ENCODE measurements at places on chromosomes 7 and 10.
A peak's percentile ranks its signal among the peaks of the same experiment; 100 is the strongest.

- no peak for DNase-seq
These were observed 77.0 kb downstream of the SLC25A13 start for GRCh38 chr7:96244992-96245292.

DNA sequence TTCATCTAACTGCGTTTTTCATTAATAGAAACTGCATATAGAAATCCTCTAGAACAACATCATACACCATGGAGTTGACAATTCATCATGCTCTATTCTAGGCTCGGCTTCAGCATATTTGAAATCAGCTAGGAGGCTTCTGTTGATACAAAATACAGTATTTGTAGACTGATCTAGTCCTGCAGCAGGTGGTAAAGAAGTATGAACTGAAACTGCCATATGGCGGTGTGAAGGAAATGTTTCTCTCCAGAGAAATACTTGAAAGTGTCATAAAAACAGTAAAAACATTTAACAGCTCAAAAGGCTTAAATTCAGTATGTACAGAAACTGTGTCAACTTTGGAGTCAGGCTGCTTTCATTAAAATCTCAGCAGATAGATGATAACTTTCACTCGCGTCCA lies 32.0 kb upstream of the MYO3A start:
- DNase-seq = no peak

DNA sequence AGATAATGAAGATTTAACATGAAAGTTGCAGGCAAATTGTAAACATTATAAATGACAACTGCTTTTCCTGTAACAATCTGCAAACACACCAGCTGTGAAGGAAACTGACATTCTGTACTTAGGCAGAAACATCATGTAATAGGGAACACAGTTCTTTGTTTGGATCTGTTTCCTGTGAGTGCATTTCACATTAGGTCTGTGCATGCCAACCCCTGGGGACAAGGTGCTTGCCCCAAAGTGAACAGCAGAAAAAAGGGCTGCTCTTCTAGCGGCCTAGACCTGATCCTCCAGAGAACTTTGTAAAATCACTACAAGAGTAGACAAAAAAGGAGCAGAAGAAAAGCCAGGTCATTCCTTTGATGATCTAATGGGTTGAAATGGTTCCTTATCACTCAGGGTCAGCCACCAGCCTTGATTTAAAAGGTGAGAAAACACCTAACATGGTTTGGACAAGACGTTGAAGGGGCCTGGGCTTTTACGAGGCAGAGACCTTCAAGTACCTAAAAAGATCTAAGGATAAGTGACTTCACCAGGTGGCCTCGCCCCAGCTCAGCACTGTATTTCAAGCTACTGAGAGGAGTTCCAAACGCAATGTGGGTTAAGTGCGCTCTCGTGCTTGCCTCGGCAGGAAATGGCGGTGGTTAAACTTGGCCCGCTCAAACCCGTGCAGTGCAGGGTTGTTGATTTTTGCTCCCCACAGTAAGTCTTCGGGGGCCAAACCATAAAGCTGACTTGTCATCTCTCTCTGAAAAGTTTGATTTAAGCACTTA lies 249.7 kb downstream of the CREB5 start:
- no peak for DNase-seq

GRCh38 chr7:100773491-100773890 lies 40.1 kb downstream of the ZAN start:
- DNase-seq = no peak

DNA sequence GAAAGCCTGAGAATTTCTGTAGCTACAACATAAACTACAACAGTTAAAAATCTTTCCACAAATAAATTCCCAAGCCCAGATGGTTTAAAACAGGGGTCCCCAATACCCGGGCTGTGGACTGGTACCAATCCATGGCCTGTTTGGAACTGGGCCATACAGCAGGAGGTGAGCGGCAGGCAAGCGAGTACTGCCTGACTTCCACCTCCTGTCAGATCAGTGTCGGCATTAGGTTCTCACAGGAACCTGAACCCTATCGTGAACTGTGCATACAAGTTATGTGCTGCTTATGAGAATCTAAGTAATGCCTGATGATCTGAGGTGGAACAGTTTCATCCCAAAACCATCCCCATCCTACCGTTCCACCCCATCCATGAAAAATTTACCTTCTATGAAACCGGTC lies 160.7 kb upstream of the FEZF1 start:
- DNase-seq = no peak

DNA sequence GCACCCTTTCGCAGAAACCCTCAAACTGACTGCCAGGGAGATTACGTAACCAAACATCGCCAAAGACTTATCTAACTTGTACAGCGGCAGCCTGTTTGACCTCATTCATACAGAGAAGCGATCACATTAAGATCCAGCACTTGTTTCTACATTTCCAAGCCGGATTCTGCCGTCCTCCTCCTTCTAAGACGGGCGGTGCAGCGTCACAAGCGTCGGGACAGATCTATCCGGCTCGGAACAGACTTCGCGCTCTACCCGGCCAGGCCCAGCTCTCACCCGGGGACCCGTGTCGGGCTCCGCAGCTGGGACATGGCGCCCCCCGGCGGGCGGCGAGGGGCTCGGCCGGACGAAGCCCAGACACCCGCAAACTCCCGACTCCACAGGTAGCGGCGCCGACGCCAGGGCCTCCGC lies 373 bp downstream of the H2AZ2 start:
- peak; percentile 48 for DNase-seq

DNA sequence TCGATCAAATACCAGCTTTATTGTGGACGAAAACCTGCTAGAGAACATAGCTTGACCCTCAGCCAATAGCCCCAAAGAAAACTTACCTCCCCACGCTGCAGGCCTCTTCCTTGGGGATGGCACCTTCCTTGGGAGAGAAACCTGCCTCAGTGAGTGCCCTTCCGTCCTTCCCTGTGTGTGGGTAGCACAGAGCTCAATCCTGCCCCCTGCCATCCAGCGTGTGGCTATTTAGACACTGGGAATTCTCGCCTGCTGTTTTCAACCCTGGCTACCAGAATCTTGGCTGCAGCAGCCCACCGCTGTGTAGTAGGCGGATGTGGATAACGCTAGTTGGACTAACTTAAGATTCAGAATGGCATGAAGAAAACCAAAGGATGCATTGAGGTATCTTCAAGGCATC lies 238.2 kb downstream of the TEX36 start:
- DNase-seq = no peak

DNA sequence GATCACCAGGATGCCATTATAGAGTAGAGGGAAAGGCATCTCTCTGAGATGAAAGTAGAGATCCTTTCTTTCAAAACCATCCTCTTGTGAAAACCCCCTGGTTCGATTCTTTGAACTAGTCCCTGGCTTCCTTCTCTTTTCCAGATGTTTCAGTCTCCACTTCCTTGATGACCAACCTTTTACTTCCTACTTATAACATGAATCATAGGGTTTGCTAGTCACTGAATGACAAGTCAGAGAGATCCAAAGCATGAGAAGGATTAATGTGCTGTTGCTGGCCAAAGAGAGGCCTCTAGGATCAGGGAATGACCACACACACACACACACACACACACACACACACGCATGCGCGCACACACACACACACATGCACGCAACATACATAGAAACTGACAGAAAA lies 161.1 kb upstream of the FRMD4A start:
- no peak for DNase-seq

GRCh38 chr10:60291344-60291930 lies 98.2 kb downstream of the ANK3 start:
- DNase-seq = no peak

- no peak for DNase-seq
These were observed 55.4 kb upstream of the TARP start for GRCh38 chr7:38328814-38329213.

- no peak for DNase-seq
These were observed 281.0 kb upstream of the PTER start for GRCh38 chr10:16155834-16156233.

DNA sequence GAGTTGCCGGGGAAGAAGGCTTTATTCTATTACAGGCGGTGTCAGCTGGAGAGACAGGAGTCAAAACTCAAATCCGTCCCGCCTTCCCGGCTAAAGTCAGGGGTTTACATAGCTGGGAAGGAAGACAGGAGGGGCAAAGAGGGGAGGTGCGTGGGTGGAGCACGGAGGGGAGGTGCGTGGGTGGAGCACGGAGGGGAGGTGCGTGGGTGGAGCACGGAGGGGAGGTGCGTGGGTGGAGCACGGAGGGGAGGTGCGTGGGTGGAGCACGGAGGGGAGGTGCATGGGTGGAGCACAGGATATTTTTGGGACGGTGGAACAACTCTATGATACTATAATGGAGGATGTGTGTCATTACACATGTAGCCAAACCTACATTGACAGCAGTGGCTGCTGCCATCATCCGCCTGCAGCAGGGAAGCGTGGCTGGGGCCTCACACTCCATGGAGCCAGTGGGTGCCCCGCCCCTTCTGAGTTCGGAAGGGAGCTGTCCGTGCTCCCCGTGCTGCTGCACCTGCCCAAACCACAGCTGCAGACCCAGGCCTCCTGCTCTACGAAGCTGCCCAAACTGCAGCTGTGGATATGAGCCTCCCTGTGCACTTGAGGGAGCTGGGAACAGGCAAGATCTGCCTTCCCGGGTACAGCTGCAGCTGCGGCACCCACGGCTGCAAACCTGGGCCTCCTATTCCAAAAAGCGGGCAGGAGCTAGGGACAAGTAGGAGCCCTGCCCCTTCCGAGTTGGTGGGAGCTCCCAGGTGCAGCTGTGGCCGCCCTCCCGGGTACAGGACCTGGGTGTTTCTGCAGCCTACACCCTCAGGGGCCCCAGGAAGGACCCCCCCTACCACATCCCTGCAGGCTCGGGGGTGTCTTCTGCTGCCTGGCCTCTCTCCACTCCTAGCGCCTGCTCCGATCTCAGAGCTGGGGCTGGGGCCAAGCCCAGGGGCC lies 119.4 kb downstream of the DYNC2I1 start:
- DNase-seq = peak; percentile 46

- DNase-seq = no peak
These were observed 2.9 kb downstream of the FGFR2 start for GRCh38 chr10:121595351-121595805.

DNA sequence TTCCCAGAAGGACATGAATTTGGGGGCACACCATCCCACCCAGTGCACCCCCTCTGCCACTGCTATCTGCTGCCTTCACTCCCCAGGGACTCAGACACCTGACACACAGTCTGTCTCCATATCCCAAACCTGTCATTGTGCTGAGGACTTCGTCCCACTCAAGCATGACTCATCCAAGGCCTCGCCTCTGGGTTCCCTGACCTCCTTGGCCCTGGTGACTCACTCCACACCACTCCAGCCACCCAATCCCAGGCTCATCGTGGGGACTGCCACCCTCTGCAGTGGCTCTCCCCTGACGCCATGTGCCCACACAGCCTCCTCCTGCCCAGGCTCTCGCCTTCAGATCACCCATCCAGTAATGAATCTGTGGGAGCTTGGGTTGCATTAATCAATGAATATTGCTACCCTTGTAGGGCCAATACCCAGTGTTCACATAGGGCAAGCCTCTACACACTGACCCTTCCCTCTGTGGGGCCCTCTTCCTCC lies 6.6 kb upstream of the INSIG1 start:
- no peak for DNase-seq

- no peak for DNase-seq
These were observed at the start of gene MYO1G for GRCh38 chr7:44978511-44979366. MYO1G (minus strand) TSS chr7:44979015; CDS start chr7:44978961, 54 bp downstream.

GRCh38 chr10:71725998-71726579 lies 6.5 kb upstream of the C10orf105 start:
- DNase-seq = peak; percentile 40

GRCh38 chr10:109737009-109737408 lies 186.3 kb downstream of the XPNPEP1 start:
- no peak for DNase-seq

GRCh38 chr10:58797356-58797755 lies 284.7 kb downstream of the BICC1 start:
- no peak for DNase-seq

Data from GM19239 (cell line).